Right hindlimb (tissue), 1 donor: ENCODE measurements at places on chromosomes 1 and 21.

DNA sequence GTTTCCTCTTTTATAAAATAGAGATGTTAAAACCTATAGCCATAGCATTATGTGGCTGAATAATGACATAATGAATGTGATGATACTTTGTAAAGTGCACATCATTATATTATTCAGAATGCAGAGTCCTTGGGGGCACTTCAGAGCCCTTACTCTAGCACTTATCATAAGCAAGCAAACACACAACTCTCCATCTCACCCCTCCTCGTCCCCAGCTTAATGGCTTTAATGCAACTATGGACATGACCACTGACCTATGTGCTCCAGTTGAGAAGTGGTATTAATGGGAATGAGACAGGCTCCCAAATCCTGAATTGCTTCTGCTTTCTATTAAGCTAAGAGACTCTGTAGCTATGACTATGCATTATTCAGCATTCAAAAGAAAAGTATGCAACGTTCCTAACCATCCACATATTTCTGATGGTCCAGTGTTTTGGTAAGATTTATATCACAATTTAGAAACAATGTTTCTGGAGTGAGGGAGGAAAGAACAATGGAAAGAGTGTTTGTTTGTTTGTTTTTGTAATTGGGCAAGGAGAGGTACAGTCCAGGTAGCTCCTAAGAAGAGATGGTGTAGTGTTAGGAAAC is 194.0 kb upstream of the PLXNA2 start:
- no peak for DNase-seq

DNA sequence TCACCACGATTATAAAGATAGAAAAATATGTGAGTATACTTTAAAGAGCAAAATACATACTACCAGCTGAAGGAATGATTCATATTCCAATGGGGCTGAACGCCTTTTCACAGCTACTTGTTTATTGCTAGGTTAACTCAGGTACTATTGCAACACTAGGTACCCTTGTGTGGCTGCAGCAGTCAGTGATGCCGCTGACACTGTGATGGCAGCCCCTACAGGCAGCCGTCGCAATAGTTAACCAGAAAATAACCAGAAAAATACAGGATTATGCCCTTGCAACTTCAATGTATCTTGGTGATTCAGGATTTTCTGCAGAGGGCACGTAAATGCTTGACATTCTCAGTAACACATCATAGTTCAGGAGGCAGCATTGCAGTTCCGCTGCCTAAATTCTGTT is 1.6 kb upstream of the MARK1 start:
- no peak for DNase-seq

DNA sequence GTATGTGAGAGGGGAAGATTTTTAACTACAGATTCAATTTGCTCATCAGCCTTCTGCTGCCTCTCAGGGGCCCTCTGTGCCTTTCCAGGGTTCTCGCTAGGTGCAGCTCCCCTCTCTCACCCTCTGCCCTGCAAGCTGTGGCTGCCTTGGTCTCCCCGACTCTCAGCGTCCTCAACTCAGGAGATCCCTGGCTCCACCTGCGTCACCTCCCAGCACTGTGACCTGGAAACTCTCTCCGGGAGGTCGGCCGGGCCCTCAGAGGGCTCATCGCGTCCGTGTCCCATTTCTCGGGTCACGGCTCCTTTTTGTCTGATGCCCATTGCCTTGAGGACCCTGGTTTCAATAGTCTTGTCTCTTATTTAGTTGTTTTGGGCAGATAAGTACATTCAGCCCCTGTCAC is 63.5 kb upstream of the ADARB1 start:
- DNase-seq: peak; percentile 7

DNA sequence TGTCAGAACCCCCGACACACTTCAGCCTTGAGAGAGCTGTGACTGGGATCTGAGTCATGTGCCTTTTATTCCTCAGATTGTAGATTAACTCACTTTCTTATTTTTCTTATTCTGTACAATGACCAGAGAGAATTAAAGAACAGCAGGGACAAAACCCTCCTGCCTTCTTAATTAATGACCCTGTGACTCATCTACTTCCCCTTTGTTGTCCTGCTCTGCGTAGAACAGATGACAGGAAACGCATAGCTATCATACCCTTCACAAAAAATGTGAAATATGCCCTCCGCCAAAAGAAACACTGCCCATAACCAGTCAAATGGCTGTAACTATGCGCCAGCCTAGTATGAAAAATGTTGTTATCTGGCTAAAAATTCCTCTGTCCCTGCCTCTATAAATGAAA is 9.1 kb upstream of the PADI2 start:
- no peak for DNase-seq

- no peak for DNase-seq
These were observed 88.9 kb upstream of the TNFSF4 start for GRCh38 chr1:173295995-173296394.

DNA sequence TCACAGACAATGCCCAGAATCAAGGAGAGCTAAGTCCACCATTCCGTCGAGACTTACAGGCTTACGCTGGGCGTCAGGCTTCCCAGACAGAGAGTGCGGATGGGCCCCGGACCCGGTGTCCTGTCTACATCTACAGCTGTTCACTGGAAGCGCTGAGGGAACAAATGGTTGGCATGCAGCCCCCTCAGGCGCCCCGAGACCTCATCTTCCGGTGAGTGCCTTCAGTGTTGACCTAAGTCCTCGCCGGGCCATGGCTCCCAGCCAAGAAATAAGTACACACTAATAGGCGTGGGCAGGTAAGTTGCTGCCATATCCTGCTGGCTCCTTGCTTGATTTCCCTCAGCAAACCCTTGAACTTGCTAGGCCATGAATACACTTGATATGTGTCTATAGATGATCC is 26.2 kb downstream of the HYI start:
- DNase-seq: peak; percentile 26

- peak; percentile 18 for DNase-seq
These were observed 80.3 kb downstream of the RNF220 start for GRCh38 chr1:44485229-44485933.

GRCh38 chr1:201894343-201895119 is 5.8 kb downstream of the SHISA4 start:
- no peak for DNase-seq

- no peak for DNase-seq
These were observed 396.1 kb downstream of the HHAT start for GRCh38 chr1:210724768-210725167.

DNA sequence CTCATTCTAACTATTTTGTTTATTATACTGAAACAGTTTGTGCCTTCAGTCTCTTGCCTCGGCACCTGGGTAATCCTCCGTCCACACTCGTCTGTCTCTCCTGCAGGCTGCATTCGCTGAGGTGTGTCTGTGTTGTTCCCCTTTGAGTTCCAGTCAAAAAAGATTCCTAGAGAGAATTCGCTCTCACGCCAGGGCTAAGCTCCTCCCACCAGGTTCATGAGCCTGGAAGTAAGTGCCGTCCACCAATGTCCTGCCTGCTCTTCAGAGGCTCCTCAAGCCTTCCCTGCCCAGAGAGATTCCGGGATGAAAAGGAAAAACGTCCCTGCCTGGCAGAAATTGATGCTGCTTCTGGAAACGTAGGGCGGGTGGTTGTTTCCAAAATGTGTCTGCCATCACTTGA is 12.9 kb downstream of the KIAA2013 start:
- no peak for DNase-seq

DNA sequence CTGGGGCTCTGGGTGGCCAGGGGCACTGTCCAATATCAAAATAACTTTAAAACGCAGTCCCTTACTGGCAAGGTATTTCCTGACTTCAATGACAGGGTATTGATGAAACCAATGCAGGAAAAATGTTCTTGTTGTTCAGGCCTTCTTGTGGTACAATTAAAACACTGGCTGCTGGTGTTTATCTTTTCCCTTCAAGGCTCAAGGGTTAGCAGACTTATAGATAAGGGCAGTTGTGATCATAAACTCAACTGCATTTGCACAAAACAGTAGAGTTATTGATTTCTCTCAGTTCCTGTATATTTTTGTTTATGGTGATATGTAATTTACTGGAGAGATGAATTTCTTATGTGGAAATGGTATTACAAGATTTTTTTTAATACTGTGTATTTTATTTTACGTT is 2.7 kb upstream of the CD84 start:
- no peak for DNase-seq

DNA sequence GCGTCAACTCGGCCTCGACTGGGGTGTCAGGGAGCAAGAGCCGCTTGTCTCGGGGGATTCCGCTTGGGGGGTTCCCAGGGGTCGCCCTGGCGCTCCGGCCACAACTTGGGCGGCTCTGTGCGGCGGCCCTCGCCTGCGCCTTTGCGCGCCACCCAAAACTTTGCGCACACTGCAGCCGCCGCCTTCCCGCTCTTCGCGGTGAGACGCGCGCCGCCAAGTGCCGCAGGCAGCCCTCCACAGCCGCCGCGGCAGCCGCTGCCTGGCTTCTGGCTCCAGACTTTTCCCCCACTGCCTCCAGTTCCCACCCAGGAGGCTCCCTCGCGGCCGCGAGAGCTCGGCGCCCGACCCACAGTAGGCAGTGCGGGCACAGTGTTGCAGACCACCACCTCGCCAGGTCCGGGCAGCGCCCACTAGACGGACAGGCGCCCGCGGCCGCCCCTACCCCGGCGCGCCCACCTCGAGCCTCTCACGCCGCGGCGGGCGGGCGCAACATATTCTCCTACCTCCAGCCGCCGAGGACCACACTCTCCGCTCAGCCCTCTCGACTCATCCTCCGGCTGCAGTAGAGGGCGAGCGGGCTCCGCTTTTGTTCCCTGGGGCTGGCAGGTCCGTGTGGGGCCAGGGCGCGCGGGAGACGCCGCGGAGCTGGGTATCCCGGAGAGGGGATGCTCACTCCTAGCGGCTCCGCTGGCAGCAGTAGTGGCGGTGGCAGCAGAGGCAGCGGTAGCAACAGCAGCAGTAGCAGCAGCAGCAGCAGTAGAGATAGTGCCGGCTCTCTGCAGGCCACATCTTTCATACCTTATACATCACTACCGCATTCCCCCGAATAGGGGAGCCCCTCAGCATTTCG is 296.6 kb downstream of the OMA1 start:
- DNase-seq: peak; percentile 33

DNA sequence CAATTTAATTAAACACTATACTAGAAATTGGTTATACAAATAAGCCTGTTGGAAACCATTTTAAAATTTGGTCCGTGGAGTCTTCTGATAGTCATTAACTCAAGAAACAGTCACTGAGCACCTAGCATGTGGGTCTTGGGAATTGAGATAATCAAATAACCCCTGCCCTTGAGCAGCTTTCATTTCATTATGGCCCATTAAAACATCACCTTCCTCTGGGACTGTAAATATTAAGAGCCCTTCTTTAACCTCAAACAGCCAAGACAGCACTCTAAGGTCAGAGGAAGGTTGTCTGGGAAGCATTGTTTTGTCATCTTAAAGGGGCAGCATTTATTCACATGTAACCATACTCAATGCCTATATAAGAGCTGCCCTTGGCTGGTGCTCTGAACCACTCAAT is 610.3 kb upstream of the USP24 start:
- no peak for DNase-seq

- peak; percentile 39 for DNase-seq
These were observed at the start of gene GFI1 for GRCh38 chr1:92486251-92487077. GFI1 (minus strand) TSS chr1:92486925; CDS start chr1:92483487, 3,438 bp downstream.

DNA sequence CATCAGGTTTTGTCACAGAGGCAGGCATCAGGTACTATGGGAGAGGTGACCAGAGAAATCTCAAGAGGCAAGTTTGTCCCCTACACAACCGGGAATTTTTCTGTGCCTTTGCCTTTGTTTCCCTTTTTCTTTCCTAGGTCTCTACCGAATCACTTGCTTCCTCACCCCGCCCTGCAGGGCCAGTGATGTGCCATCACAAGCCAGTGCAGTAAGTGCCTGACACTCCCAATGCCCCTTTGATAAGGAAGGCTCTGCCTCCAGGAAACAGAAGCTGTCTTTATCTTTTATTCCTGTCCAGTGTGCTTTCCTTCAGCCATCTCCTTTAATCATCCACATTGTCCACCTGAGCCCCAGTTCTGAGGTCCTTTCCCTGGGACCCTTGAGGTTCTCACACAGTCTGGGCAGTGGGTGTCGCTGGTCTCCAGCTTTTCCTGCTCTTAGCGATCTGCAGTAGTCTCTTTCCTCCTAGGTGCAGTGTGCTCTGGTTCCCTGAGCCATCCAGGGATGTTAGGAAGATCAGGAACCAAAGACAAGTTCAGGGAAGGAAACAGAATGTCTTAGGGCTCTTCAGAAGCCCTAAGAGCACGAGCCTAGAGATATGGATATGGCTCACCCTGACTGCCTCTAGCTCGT is 36.6 kb downstream of the GJA5 start:
- no peak for DNase-seq

GRCh38 chr21:26946744-26947446 is 20.0 kb downstream of the ADAMTS5 start:
- no peak for DNase-seq

DNA sequence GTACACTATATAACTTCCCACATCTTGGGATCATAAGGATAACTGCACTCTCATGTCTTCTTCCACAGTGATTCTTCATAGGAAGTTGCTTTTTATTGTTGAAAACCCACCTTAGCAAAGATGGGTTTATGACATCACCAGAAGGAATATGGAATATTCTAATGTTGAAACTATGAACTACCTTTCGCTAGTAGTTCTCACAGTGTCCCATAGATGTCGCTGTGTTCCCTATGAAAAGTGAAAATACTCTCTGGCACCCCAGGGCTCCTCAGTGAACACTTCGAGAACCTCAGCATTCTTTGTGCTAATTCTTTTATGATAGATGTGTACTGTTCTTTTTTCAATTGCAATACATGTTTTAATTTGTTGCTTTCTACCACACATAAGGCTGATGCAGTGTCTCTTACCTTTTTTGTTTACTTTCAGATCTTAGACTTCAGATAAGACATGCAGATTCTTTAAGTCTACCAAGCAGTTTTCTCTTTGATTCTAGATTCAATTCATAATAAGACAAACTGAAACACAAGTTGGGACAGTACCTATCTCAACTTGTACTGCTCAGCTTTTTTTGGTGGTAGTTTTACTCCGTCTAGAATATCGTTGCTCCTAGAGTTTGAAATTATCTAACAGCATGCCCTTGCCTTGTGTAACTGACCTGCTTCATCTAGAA is 90.8 kb downstream of the GTF2B start:
- no peak for DNase-seq

DNA sequence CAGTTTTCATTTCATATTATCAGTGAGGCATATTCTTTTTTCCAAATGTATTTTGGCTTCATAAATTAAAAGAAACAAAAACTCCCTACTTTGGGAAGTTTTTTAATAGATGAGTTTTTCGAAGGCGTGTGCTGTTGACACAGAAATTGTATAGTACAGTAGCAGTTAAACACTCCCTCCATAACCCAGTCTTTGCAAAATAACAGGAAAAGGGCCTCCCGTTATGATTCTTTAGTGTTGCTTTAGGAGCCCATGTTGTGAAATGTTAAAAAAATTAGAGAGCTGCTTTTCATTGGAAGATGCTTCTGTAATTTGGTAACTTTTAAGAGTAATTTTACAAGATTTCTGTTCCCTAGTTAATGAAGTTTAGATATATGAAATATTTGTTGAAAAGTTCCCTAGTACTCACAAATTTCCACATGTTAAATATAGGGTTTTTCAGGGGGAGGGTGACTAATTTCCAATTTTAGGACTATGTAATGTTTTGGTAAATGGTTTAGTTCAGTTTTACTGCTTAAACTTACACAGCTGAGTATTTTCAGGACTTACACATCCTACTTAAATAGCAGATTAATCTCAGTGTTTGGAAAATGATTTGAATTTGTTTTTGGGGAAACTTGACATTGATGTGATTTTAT is 2.0 kb downstream of the CAMSAP2 start:
- DNase-seq: no peak

GRCh38 chr1:40153073-40153770 is 8.0 kb upstream of the RLF start:
- no peak for DNase-seq

- no peak for DNase-seq
These were observed 30.5 kb downstream of the DEGS1 start for GRCh38 chr1:224213438-224214119.
